ENCODE measurements at places on chromosomes 5 and 9.

GRCh38 chr9:129773262-129774048 lies 20.6 kb upstream of the PTGES start:
- no peak for DNase-seq

DNA sequence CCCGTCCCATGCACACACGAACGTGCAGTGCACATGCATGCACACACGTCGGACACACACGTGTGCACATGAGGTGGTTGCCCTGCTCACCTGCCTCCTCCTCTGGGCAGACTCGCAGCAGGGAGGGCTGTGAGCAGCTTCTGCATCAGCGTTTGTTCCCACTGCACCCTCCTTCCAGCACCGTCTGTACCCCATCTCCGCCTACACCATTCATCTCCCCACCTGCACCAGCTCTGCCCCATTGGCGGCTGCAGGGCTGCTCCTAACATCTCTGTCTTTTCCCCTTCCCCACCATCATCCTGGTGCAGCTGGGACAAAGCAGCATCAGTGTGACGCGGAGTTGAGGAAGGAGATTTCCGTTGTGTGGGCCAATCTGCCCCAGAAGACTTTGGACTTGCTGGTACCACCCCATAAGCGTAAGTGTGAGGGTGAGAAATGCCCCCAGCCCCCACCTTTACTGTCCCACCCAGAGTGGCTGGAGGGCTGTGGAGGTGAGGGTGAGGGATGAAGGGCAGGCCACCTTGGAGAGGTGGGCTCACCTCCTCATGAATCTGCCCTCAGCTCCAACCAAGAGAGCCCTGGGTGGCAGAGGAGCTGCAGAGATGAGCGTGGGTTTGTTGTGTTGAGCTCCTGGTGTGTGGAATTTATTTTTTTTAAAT lies 234.6 kb downstream of the CACNA1B start:
- no peak for DNase-seq

DNA sequence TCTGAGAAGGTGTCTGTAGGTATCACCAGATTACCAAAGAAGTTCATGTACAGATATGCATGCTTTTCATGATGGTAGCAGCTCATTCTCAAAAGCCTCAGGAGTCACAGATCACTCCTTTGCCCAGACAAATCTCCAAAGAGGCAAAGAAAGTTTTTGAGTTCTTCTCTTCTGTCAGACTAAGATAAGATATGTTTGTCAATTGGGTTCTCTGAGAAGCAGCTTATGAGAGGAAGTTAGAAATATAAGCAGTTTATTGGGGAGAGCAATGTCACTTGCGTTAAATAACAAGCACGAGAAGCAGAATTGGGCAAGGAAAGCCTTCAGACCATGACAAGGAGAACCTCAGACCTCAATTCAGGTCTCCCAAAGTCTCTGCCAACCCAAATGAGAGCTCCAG lies 219.2 kb upstream of the KLF4 start:
- no peak for DNase-seq

- no peak for DNase-seq
These were observed 42.8 kb downstream of the CAMSAP1 start for GRCh38 chr9:135864447-135865049.

DNA sequence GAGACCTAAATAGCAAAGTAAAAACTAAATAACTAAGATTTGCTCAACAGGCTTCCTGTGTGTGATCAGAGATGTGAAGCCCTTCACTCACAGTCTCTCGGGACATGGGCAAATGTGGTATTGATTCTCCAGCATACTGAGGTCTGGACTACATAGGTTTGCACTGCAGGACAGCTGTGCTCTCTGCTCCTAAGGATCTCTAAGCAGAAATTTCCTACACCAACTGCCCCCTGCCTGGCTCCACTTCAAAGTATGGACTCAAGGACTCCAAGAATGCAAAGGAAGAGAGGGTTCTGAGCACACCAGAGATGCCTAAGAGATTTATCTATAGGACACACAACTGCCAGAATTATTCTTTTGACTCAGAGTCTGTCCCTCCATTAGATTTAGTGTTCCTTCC lies 487.2 kb downstream of the SEMA5A start:
- no peak for DNase-seq

DNA sequence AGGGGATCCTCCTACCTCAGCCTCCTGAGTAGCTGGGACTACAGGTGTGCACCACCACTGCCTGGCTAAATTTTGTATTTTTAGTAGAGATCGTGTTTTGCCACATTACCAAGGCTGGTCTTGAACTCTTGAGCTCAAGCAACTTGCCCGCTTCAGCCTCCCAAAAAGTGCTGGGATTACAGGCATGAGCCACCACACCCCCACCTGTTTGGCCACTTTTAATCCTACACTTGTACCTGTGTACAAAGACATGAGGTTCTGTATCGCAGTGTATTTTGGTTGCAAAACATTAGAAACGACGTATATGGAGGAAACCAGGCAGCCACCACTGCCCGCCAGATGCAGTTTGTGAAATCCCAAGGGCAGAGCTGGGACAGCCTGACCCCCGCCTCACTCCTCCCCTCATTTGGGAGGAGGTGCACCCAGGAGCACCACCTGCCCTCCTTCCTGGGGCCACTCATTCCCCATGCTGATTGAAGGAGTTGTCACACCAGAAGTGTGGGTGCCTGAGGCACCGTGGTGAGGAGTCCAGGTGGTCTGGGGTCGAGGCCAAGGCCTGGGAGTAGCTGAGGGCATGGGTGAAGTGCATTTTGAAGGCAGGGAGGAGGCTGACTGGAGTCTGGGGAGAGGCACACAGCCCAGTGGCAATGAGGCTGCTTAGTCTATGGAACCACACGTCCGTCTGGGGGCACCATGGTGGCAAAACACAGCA lies 39.3 kb upstream of the OLFM1 start:
- no peak for DNase-seq

DNA sequence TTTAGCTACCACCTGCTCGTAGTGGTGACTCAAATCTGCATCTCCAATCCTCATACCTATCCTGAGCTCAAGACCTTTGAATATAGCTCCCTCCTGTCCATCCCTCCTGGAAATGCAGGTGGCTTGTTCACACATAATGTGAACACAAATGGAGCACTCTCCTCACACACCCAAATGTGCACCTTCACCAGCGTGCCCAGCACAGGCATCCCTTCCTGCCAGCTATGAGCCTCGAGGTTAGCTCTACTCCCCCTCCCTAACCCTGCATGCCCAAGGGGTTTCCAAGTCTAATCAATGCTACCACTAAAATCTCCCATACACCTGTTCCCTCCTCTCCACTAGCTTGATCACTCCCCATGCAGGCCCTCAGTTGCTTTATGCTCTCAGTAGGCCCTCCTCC lies 2.2 kb upstream of the TGFBI start:
- no peak for DNase-seq

GRCh38 chr5:75337366-75338021 lies 474 bp downstream of the HMGCR start:
- no peak for DNase-seq

- no peak for DNase-seq
These were observed 145.7 kb downstream of the NXNL2 start for GRCh38 chr9:88680505-88681160.

DNA sequence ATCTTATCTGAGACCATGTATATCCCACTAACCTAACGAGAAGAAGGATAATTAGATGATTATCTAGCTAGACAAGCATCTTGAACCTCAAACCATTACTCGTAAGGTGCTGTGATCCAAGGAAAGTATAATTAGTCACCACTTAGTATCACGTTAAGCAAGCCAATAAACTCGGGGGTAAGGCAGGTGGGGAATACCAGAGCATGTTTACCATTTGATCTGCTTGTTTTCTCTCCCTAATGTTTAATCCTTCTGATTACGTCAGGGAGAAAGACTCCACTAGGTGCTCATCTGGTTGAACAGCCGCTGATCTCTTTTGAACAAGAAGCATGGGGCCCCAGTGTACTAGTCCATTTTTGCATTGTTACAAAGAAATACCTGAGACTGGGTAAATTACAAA lies 69.9 kb upstream of the SLC1A1 start:
- DNase-seq, result no peak

DNA sequence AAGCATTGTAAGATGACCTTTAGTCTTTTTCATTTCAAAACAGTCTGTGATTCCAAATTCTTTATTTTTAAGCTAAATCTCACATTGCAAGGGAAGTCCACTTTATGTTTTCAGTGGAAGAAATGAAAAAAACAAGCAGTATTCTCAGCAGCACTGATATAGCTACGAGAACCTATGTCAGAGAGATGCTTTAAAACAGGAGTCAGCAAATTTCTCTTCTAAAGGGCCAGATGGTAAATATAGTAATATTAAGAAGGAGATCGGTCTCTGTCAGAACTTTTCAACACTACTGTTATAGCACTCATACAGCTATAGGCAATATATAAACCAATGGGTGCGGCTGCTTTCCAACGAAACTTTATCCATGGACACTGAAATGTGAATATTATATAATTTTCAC lies 18.7 kb downstream of the IL31RA start:
- DNase-seq, result no peak

DNA sequence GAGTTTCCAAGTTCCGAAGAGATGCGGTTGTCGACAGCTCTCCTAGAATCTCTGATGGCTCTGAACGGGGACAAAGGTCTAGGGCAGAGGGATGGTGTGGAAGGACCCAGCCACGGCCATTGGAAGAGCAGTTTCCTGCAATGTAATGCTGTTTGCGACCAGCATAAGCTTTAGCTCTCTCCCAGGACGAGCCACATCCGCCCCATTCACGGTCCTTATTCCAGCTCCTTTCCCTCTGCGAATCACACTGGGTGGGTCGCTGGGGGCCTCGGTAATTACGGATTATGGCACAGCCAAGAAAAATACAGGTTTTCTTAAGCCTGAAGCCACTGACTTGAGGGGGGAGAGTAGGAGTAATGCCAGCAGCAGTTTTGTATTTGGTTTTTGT lies 22.7 kb downstream of the ANXA2R start:
- DNase-seq, result no peak

GRCh38 chr9:127808347-127809001 lies 5.8 kb downstream of the FPGS start:
- no peak for DNase-seq

DNA sequence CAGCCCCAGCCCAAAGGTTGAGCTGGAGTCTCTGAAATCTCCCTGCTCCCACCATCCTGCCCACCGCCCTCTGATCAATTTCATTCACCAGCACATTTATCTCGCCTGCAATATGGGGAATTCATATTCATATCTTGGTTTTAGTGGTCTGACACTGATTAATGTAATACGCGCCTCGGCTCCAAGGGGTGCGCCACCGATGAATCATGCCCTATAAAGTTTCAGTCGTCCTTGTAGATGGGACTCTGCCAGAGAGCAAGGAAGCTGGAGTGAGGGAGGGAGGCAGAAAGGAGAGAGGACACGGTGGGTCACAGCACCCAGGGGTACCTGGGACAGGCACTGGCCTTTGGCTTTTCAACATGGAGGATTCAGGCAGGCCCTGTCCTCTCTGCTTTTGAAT lies 8.9 kb downstream of the IRX1 start:
- no peak for DNase-seq

GRCh38 chr5:140321796-140322195 lies 18.9 kb upstream of the PFDN1 start:
- no peak for DNase-seq

DNA sequence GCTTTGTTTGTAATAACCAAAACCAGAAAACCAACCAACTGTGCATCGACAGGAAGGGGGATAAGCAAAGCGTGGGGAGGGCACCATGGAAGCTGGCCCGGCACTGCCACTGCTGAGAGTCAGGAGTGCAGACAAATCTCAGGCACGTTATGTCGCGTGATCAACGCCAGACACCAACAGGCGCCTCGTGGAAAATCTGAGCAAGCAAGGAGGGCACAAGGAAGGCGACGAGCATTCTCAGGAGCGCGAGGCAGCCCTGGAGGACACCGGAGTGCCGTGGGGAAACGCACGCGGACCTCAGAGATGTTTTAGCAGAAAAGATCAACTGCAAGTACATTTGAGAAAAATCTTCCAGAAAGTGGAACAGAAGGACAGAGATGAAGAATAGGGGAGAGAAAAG lies 15.1 kb upstream of the NSMF start:
- DNase-seq, result no peak

DNA sequence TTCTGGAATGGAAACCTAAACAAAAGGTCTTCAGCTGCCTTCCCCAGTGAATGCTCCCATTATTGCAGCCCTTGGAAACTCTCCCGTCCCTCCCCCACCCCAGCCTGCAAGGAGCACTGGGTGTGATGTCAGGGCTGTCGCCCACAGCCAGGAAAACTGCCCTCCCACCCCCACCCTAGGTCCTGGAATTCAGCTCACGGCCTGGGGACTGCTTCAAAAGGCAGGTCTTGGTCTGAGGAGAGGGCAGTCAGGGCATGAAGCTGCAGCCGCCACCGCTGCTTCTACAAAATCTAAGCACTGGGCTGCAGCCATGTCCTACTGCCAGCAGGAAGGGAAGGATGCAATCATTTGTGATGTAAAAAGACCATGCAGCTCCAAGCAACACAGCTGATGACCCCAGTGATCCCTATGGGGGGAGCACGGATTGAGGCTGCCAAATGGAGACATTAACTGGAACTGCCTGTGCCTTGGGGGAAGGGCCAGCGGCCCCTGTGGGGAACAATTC lies 11.4 kb downstream of the GRHPR start:
- no peak for DNase-seq

DNA sequence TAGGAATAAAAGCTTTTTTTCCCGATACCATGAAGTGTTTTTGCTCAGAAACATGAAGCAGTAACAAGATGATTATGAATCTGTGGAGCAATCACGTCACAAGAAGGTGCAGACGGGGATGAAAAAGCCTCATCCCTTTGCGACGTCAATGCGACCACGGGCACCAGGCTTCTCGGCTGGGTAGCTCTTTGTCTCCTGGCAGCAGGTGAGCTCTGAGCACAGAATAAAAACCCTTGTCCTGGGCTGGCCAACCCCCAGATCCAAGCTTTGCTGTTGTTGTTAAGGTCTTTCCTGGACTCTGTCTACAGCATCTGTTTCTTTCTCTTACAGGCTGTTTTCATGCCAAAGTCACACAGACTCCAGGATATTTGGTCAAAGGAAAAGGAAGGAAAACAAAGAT lies 113.8 kb downstream of the ANKRD18B start:
- peak; percentile 68 for DNase-seq

DNA sequence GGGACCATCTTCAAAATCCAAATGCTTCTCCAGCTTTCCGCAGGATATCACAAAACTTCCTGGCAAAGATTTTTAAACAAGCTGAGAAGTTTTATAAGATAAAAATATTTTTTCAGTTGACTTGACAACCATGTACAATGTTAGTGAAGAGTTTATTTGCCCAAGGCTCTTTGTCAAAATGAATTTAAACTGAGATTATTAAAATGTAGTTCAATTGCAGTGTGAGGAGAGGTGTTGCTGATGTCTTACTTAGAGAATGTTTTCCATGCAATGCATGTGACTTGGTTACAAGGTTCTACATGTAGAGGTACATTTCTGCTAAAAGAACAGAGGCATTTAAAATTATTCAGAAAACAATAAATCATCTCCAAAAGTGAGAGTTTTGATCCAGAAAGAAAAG lies 131.4 kb upstream of the MINAR2 start:
- no peak for DNase-seq

DNA sequence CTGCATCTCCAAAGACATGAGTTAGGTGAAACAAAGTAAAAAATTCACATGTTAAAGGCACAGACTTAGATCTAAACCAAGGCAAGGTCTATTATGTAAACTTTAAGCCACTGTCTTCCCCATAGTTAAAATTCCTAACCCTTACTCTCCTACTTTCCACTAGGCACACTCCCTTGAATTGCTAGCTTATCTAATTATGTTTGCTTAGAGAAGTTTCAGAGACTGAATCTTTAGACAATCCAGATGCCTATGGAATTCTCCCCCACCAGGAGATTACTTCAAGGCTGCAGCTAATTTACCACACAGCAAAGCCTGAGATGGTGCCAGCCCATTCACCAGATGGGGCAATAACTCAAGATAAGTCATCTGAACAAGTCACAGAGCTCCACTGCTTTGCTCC lies 803.1 kb upstream of the COX7C start:
- DNase-seq, result no peak

GRCh38 chr9:118321788-118322187 lies 617.6 kb downstream of the TLR4 start:
- DNase-seq, result peak; percentile 63

Data from NCI-H2081 treated with DMSO at 0.1 percent for 48 hours (cell line).